Iris pigment epithelial cell (primary cell): ENCODE measurements at places on chromosomes 1 and 21.

DNA sequence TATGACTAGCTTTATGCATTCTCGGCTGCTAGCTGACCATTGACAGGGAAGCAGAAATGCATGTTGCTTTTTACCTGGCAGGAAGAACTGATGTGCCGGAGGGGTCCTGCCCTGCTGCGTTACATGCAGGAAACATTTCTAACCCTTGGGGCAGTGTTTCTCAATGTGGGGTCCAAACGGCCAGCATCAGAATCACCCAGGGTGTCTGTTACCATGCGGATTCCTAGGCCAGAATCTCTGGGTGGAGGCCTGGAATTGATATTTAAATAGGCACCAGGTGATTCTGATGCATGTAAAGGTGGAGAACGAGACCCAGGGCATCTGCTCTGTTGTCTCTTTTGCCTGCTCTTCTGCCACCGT lies 182.7 kb downstream of the PCP4 start:
- no peak for DNase-seq

DNA sequence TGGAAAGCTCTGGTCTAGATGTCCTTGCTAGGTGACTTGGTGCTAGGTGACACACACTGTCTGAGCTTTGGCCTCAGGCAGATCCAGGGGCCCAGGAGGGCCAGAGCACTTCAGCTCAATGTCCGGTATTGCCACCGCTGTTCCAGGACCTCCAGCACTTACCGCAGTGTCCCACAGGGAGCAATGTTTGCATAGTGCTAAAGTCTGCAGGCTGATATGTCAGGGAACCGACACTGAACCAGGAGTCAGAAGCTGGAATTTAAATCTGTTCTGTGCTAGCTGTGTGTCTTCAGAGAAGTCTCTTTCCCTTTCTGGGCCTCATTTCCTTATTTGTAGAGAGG lies 19.3 kb downstream of the DHCR24 start:
- DNase-seq = no peak

DNA sequence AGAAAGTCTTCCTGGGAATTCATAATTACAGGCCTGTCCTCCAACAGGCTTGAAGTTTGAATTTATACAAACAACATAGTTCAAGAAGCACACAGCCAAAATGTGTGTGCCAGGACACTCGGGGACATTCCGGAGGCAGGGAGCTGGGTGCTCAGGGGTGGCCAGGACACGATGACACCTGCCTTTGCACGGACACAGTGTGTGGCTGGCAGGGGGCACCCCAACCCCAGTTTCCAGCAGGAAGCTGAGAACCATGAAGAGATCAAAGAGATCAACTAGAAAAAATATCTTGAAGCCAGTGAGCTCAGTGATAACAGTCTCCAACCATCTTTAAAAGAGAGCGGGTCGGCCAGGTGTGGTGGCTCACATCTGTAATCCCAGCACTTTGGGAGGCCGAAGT lies 32.5 kb upstream of the TRAPPC10 start:
- peak; percentile 32 for DNase-seq

- DNase-seq = peak; percentile 80
Observed at GRCh38 chr1:38858833-38859560, 575 bp downstream of the RRAGC start.

DNA sequence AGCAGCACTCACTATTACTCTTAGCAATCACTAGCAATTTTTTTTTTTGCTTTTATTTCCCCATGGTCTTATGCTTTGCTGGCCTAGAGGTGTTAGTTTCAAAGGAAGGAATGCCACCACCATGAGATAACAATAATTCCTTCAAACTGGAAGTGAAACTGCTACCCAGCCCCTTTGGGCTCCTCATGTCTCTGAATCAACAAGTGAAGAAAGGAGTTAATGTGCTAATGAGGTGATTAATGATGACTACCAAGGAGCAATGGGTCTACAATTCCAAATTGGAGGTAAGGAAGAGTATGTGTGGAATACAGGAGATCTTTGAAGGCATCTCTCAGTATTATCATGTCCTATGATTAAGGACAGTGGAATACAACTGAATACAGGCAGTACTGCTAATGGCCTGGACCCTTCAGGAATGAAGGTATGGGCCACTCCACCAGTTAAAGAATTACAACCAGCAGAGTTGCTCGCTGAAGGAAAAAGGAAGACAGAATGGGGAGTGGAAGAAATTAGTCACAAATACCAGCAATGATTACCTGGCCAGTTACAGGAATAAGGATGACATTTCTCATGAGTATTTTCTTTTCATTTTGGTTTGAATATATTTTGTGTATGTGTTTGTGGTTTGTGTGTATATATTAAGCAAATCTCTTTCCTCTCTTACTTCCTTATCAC lies 652.9 kb downstream of the ADGRL2 start:
- no peak for DNase-seq

DNA sequence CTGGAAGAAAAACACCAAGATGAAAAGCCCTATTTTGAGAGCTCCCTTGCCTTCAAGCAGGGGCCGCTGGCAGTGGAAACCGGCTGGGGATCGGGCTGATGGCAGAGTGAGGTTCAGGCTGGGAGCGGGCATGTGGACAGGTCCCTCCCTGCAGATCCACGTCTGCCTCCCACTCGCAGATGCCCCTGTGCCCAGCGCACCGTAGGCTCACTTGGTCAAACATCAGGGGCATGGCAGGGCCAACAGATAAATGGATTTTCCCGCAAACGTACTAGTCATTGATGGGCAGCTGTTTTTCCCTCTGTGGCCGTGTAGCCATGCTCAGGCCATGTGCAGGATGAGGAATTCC lies 6.6 kb upstream of the C1orf174 start:
- DNase-seq = no peak

DNA sequence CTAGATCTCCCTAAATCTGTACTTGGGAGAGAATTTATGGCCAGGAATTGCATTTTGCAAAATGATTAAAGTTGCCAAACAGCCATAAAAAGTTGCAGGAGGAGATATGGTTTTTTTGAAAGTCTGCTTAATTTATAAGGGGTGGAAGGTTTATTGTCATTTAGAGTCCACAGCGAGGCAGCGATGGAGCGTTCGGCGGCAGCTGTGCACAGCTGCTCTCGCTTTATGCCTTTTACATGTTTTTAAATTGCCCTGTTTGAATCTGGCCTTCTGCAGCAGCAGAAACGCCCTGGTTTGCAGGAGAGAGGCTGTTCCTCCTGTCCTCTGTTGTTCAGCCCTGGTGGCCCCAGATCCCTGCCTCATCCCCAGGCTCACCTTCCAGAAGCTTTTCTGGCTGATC lies 144.9 kb upstream of the POU3F1 start:
- DNase-seq = no peak

DNA sequence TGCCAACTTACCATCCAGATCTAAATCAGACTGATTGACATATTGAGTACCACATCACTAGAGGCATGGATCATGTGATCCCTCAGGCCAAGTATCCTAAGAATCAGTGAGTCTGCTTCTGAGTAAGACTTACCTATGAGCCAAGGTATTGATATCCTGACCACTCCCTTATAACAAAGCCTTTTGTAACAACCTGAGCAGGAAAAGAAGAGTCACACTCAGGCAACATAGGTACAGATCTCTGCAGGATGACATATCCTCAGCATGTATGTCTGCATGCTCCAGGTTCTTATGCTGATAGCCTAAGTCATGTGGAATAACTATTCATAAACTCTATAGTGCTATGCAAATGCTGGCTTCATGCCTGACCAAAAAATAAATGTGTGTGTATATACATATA lies 2.3 kb upstream of the LCE1A start:
- no peak for DNase-seq

DNA sequence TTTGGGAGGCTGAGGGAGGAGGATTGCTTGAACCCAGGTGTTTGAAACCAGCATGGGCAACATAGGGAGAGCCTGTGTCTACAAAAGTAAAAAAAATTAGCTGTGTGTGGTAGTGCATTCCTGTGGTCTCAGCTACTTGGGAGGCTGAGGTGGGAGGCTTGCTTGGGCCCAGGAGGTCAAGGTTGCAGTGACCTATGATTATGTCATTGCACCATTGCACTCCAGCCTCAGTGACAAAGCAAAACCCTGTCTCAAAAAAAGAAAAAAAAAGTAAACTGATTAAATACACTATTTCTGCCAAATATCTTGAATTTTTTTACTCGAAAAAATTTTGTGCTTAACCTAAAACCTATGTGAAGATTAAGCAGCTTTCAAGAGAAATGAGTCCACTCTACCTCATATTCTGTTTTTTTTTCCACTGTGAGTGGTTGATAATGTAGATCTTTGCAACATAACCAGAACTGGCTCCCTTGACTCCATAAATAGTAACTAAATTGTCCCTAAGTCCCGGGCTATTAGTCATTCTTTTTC lies 19.4 kb upstream of the ZNF281 start:
- DNase-seq = peak; percentile 75

DNA sequence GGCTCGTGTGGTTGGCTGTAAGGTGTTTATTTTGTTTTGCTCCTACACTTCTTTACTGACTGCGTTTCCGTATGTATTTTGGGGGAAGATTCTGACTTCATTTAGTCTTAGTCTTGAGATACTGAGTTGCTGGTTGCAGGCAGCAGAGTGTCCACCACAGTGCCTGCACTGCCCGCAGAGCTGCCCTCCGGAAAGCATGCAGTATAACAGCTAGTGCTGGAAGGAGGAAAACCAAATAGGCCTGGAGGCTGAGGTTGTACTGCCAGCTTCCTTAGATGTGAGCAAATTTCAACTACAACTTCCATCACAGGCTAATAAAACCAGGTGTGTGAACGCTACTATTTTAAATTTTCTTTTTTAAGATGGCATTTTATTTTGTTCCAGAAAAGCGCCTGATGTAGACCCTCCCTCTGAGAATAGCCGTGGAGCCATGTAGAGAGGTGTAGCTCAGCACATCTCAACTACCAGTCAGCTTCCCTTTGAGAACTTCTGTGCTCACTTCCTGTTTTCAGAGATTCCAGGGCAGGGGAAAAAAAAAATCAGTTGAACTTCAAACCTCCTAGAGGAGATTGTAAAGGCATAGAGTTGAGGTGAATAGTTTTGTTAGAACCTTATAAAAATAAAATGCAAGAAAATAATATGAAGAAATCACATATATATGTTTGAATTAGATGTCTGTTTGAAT lies 17.6 kb downstream of the LMO4 start:
- DNase-seq = no peak

DNA sequence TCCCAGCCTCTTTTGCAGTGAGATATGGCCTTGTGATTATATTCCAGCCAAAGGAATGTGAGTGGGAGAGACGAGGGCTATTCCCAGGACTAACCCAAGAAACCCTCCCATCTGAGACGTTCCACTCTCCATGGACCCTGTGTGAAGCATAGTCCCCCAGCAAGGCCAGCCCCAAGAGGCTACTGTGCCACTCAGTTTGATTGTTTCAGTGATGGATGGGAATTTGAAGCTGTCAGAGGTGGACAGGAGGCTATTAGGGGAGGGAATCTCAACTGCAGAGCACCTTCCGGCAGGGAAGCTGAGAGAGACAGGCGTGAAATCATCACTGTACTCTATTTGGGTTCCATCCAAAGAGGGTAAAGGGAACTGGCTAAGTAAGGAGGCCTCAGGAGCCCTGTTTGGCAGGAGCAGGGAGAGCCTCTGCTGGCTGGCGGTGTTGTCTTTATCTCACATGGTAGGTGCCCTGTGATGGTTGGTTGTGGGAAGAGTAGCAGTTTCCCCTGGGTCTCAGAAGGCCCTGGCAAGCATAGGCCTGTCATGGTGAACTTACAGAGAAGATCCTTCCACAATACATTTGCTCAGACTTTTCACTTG lies 3.4 kb upstream of the TEX35 start:
- no peak for DNase-seq

- no peak for DNase-seq
Observed at GRCh38 chr1:188367661-188368060, 1538.9 kb downstream of the PLA2G4A start.

DNA sequence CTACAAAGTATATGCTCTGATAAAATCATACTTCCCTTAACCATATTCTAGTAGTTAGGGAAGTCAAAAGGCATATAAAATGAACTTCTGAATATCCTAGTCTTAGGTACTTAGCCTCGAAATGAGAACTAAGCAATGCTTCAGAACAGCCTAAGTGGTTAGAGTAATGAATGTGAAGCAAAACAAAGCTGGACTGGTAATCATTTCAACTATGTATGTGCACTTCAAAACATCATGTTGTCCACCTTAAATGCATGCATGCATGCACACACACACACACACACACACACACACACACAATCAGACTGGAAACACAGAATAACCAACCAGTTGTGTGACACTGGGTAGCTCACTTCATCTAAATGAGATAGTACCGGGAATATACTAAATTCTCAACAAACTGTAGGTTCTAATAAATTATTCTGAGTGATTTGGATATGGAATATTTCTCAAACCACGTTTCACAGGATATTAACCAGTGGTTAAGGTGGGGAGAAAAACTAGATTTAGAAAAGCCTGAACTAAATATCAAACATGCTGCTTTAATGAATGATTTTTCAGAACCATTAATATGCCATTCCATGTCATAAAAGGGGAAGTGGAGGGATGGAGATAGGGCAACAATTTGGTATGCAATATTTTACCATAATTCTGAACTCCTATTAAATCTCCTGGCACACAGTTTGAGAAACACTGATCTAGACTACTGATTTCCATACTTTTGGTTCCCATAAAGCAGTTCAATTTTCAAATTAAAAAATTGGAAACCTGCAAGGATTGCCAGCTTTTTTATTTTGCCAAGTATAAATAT lies 19.5 kb downstream of the RNF115 start:
- peak; percentile 27 for DNase-seq
